ENCODE measurements at places on chromosomes 16 and 17.

- DNase-seq, result no peak
- no peaks in the 10 kb centered on the region for H3K4me1 ChIP-seq
- no peak overlapping the region for H3K27ac ChIP-seq
Observed at GRCh38 chr16:13436641-13437412, 483.1 kb upstream of the ERCC4 start.

GRCh38 chr17:50420419-50421112 lies 5.5 kb upstream of the ACSF2 start:
- H3K27ac ChIP-seq, result peak overlapping the region; percentile 21
- H3K4me1 ChIP-seq, result peaks cover 2% of the 10 kb centered on the region
- no peaks in the 10 kb centered on the region for H3K36me3 ChIP-seq
- no peak overlapping the region for H3K4me3 ChIP-seq
- no peaks in the 10 kb centered on the region for H3K27me3 ChIP-seq

DNA sequence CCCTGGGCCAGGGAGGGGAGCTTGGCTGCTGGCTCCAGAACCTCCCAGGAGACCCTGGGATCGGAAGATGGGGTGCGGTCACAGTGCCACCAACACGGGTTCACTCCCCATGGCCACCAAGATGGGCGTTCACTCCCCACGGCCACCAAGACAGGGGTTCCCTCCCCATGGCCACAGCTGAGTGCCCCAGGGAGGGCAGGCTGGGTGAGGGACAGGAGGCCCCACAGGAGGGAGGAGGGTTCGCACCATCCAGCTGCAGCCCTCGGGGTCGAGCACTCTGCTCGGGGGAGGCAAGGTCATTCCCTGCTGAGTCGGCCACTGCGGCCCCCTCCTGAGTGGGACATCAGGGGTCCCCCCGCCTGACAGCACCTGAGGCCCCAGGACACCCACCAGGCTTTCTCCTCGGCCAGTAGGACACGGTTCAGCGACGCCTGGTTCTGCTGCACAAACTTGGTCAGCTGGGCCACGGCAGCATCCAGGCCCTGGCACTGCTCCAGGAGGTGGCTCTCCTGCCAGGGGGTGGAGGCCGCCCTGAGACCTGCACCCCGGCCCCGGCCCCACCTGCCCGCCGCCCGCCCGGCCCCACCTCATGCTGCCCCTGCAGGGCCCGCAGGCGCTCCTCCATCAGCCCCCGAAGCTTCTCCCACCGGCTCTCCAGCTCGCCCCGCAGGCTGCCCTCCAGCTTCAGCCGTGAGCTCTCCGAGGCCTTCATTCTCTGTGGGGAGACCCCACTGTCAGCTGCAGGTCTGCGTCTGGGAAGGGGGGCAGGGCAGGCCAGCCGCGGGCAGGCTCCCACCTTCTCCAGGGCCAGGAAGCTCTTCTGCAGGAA lies 5.9 kb downstream of the CCDC154 start:
- H3K27me3 ChIP-seq, result no peaks in the 10 kb centered on the region
- H3K4me3 ChIP-seq, result no peak overlapping the region
- H3K36me3 ChIP-seq, result peaks cover 26% of the 10 kb centered on the region
- no peak overlapping the region for H3K27ac ChIP-seq
- H3K4me1 ChIP-seq, result no peaks in the 10 kb centered on the region

DNA sequence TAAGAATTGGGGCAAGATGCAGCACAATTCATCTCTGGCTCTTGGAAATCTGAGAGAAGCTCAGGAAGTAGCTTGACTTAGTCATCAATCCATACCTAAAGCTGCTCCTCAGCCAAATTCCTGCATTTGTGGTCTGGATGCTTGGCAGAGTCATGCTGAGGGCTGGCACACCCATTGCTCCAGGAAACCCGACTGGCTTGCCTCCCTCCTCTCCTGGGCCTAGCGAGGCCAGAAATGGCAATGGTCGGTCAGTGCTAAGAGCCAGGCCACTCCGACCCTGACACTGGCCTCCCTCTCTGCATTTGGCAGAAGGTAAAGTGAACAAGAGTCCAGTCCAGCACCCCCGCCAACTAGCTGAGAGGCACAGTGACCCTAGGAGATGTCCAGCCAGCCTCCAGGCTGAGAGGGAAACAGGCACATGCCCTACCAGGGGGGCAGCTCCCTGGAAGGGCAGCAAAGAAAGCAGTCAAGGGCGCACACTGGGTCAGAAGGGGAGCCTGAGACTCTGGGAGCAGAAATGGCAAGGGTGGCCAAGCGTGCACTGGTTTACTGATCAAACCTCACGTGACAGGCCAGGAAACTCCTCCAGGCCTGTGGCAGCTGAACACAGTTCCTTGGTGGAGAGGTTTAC lies 10.0 kb downstream of the POLDIP2 start:
- no peak overlapping the region for H3K4me3 ChIP-seq
- H3K4me1 ChIP-seq, result peaks cover 6% of the 10 kb centered on the region
- no peaks in the 10 kb centered on the region for H3K27me3 ChIP-seq
- DNase-seq, result no peak
- peaks cover 32% of the 10 kb centered on the region for H3K36me3 ChIP-seq

DNA sequence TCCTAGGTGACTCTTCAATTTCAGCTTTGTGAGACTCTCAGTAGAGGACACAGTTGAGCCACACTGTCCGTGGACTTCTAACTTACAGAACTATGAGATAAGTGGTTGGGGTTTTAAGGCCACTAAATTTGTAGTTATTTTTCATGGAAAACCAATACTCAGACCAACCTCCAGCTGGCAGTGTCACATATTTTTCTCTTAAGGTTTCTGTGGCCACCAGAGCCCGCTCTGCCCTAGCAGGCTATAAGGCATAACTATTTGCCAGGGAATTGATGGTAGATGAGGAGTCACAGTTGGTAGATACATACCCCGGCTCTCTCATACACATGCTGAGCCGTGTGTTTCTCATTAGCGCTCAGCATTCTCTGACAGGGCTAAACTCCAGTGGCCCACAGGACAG lies 336.8 kb upstream of the MON1B start:
- DNase-seq, result no peak
- H3K36me3 ChIP-seq, result no peaks in the 10 kb centered on the region
- H3K27ac ChIP-seq, result no peak overlapping the region
- H3K4me3 ChIP-seq, result no peak overlapping the region
- no peaks in the 10 kb centered on the region for H3K27me3 ChIP-seq

- no peaks in the 10 kb centered on the region for H3K27me3 ChIP-seq
- H3K27ac ChIP-seq, result no peak overlapping the region
- peak; percentile 67 for DNase-seq
- H3K4me3 ChIP-seq, result no peak overlapping the region
- peaks cover 15% of the 10 kb centered on the region for H3K4me1 ChIP-seq
Observed at GRCh38 chr17:39486242-39486641, 25.0 kb downstream of the CDK12 start.

DNA sequence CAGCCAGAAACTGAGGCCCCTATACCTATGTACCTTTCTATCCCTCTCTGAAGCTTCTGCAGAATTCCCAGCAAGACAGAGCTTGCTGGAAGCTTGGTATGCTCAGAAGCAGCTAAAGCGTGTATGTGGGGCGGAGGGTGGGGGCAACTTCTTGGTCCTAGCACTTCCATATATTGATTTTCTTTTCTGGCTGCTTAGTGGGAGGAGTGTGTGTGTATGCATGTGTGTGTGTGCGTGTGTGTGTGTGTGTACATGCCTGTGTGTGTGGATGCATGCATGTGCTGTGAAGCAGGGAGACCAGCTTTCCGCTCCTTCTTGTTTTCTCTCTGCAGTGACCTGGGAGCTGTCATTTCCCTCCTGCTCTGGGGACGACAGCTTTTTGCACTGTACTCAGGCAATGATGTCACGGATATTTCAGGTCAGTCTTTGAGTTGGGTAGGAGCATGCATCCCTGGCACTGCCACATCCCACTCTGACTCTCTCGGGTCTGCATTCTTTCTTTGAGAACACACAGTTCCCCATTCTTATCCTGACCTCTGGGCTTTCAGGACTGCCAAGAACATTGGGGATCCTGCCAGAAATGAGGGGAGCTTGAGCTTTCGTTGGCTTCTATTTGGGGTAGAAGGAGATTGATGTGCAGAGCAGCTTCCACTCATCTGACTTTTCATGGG lies 10.7 kb downstream of the HPR start:
- peaks cover 27% of the 10 kb centered on the region for H3K4me1 ChIP-seq
- peak overlapping the region; percentile 59 for H3K27ac ChIP-seq
- H3K27me3 ChIP-seq, result no peaks in the 10 kb centered on the region
- DNase-seq, result peak; percentile 33
- peak overlapping the region; percentile 2 for H3K4me3 ChIP-seq
- H3K36me3 ChIP-seq, result peaks cover 4% of the 10 kb centered on the region

DNA sequence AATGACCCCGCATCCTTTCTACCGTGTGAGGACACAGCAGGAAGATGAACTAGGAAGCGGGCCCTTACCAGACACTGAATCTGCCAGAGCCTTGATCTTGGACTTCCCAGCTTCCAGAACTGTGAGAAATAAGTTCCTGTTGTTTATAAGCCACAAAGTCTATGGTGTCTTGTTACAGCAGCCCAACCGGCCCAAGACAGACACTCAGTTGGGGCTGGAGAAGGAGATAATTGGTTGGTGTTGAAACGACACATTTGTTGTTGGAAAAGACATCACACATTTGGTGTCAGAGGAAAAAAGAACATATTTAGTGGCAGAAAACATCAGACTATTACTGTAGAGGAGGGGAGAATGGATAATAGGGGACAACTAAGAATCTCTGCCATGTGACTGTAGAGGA lies 122.3 kb upstream of the SEC14L1 start:
- no peaks in the 10 kb centered on the region for H3K36me3 ChIP-seq
- H3K4me1 ChIP-seq, result no peaks in the 10 kb centered on the region
- H3K27ac ChIP-seq, result no peak overlapping the region
- H3K4me3 ChIP-seq, result no peak overlapping the region
- DNase-seq, result no peak

DNA sequence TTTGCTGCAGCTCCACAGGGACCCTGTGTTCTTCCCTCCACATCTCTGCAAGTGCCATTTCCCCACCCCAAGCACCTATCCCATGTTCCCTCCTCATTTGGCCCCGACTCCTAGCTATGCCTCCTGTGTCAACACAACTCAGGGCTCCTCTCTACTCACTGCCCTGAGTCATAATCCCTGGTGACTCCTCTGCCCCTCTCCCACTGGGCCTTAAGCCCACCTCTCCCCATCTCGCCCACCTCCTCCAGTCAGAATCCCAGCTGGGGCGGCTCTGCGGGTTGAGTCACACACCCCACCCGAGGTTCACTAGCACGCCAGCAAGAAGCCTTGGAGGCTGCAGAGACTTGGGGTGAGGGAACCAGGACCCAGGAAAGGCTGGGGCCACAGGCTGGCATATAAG lies 346.2 kb downstream of the FOXL1 start:
- no peak overlapping the region for H3K4me3 ChIP-seq
- H3K4me1 ChIP-seq, result peaks cover 12% of the 10 kb centered on the region
- no peaks in the 10 kb centered on the region for H3K27me3 ChIP-seq

DNA sequence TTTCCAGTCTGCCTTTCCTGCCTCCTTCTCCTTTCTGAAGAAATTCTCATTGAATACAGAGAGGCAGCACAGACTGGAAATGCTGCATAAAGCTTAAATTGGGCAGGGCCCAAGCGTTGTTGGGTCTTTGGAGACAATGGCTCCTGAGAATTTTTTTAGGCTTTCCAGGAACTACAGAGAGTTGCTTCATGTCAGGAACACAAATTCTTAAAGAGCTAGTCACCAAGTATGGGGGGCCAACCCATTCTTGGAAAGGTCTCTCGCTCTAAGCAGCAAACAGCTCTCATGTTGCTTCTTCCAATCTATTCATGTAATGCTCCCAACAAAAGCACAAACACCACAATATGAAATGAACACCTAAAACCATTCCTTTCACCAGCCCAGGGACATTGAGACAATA lies 6.9 kb downstream of the HNF1B start:
- no peak overlapping the region for H3K27ac ChIP-seq
- H3K36me3 ChIP-seq, result no peaks in the 10 kb centered on the region
- H3K4me1 ChIP-seq, result no peaks in the 10 kb centered on the region

- H3K36me3 ChIP-seq, result no peaks in the 10 kb centered on the region
- H3K4me1 ChIP-seq, result peaks cover 92% of the 10 kb centered on the region
- no peaks in the 10 kb centered on the region for H3K27me3 ChIP-seq
- no peak for DNase-seq
- H3K27ac ChIP-seq, result peak overlapping the region; percentile 94
Observed at GRCh38 chr17:40313668-40314583, 4.9 kb downstream of the RARA start.

- H3K27me3 ChIP-seq, result no peaks in the 10 kb centered on the region
- H3K27ac ChIP-seq, result no peak overlapping the region
- no peak for DNase-seq
- no peaks in the 10 kb centered on the region for H3K36me3 ChIP-seq
Observed at GRCh38 chr16:82658796-82659195, 32.0 kb downstream of the CDH13 start.

GRCh38 chr17:50793007-50793406 lies 25.7 kb upstream of the ANKRD40CL start:
- no peaks in the 10 kb centered on the region for H3K36me3 ChIP-seq
- peaks cover 4% of the 10 kb centered on the region for H3K27me3 ChIP-seq
- no peaks in the 10 kb centered on the region for H3K4me1 ChIP-seq
- H3K27ac ChIP-seq, result no peak overlapping the region
- H3K4me3 ChIP-seq, result no peak overlapping the region

DNA sequence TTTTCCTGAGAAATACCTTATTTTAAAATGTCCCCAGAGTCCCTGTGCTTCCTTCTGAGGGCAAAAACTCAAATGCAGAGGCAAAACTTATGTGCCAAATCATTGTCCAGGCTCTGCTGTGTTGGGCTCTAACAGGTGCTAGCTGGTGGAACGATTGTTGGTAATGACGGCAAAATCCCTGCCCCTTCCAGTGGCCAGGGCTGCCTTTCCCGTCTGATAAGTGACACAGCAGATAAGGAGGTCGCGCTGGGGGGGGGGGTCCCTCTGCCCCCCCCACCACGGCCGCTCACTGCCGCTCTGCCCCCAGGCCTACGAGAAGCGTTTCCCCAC lies 29.1 kb downstream of the SEC14L5 start:
- DNase-seq, result no peak
- no peak overlapping the region for H3K4me3 ChIP-seq
- H3K4me1 ChIP-seq, result peaks cover 4% of the 10 kb centered on the region
- H3K27me3 ChIP-seq, result no peaks in the 10 kb centered on the region
- H3K27ac ChIP-seq, result no peak overlapping the region

DNA sequence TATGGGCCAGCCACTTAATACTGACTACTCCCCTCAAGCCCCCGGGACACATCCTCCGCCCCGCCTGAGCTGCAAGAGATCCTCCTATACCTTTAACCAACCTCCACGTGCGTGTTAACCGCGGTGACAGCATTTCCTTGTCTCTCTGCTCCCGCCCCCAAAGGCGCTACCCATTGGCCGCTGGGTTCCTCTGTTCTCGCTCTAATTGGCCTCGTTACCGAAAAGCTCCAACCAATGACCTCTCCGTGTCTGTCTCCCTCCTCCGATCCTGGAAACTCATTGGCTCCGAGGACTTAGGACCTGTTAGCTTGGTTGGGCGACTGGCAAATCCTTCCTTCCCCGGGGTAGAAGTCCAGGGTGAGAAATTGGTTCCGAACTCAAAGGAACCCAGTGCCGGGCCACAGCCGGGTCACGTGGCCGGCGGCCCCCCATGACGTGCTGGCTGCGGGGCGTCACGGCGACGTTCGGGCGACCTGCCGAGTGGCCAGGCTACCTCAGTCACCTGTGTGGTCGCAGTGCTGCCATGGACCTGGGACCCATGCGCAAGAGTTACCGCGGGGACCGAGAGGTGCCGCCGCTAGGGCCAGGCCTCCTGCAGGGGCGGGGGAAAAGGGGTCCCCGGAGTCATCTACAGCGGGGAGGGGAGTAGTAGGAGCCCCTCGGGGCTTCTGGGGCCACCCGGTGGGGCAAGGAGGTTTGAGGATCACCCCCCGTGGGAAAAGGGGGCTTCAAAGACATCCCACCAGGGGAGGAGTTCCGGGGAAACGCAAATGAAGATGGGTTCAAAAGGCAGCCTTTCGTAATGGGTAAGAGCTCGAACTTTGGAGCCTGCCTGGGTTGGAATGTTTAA lies at the start of gene PNPO:
PNPO (plus strand) TSS at position 326 of the 850 bp plus-strand sequence; CDS start at position 431, 105 bp downstream.
- H3K4me3 ChIP-seq, result peak within 1 kb of the TSS; percentile 97
- peak within 1 kb of the TSS; percentile 90 for H3K27ac ChIP-seq
- peaks cover 29% of the 10 kb centered on the region for H3K4me1 ChIP-seq
- no peaks in the 10 kb centered on the region for H3K36me3 ChIP-seq
- DNase-seq, result peak; percentile 97
- no peaks in the 10 kb centered on the region for H3K27me3 ChIP-seq
